Activated T-cell treated with anti-CD3 and anti-CD28 coated beads, Interleukin-2, amount 50 U/mL, for 1 hour (primary cell): ENCODE measurements at places on chromosomes 7 and 10.
A peak's percentile ranks its signal among the peaks of the same experiment; 100 is the strongest.

DNA sequence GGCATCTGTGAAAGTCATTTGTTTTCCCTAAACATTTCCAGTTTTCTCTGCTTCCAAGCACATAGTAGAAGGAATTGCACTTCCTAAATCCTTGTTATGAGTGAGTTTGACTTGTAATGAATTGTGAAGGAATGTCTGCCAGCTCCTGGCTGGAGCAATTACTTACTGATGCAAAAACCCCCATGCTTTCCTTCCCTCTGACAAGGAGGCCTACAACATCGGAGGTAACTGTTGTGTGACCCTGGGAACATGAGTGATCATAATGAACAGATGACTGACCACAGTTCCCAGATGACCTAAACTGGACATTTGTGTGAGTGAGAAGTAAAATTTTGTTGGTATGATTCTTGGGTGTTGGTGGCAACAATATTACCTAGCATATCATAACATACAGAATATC, 21.4 kb upstream of the CPVL start:
- DNase-seq, result no peak

DNA sequence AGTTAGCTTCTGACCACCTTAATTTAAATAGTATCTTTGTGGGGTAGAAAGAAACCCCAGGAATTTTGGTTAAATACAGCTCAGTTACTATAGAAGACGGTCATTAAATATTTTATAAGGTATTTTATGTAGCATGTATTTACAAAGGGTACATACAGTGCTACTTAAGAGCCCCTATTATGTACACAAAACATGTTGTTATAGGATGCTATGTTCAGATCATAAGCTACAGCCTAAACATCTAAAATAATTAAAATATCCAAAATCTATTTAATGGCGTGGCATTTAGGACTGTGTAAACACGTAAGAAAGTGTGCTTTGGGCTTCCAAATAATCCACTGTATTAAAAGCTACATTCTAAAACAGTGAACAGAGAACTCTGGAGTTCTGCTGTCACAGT, 39.4 kb upstream of the DLX5 start:
- no peak for DNase-seq

DNA sequence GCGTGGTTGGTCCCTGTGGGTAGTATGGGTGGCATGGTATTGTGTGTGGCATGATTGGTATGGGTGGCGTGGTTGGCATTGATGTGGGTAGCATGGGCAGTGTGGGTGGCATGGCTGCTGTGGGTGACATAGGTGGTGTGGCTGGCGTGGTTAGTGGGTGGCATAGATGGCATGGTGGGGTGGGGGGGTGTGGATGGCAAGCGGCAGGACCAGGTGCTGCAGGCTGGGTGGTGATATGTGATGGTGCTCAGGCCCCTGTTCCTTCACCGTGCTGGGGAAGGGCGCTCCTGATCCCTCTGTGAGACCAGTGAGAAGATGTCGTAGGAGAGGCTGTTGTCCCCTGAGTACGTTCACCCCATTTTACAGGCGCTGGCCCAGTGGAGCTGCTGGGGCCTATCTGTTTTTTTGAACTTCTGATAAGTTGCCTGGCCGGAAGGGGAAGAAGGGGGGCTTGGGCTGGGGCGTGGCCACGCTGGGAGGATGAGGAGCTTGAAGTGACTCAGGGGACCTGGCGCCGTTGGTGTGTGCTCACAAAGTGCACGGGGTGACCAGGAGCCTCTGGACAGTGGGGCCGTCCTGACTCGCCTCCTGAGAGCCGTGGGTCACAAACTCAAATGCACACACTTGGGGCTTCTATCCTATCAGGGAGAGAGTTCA, 17.5 kb downstream of the INPP5A start:
- DNase-seq, result peak; percentile 53

DNA sequence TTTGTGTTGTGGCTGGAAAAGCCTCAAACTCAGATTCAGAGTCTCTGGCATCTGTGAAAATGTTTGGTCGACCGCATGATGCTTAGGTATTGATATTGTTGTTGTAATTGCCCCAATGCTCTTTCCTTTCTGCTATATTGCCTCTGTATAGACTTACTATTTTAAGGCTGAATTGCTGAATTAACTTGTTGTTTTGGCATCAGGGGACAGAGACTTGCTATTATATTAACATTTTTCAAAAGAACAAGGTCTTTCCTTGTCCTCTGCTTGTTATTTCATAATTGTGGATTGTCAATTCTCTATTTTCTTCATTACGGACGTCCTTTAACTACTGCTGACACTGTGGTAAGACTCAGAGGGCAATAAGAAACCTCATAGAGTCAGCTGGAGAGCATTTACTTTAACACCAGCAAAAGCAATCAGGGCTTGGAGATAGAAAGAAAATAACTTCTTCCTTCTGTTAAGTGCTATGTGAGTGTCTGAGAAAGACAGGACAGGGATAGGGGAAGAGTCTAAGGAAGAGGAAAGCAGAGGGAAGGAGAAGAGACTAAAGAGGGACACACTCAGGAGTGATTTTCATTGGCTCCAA, 17.6 kb downstream of the CPED1 start:
- DNase-seq, result no peak

DNA sequence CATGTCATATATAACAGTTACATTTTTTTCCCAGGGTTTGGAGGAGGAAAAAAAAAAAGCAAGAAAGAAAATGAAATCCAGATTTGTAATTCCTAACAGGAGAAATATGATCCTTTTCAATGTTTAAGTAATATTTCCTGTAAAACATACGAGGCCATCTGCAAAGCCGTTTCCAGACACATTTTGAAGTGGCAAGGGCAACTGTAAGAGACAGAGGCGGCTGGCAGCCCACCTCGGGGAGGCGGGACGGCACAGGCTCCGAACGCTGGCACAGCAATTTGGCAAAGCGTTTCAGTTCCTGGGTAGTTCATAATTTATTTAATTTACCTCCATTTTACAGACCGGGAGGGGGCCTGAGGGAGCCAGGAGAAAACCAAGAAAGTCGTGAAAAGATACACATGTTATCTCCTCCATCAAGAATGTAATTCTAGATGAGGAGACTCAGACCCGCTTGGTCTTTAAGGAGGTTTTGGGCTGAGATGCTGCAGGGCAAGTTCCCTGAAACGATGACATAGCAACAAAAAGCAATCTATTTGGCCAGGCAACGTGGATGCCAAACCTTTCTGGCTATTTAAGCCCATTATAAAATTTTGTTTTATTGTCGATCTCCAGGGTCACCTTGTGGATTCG, 448.5 kb upstream of the MKI67 start:
- no peak for DNase-seq

GRCh38 chr10:50063100-50063499, 4.7 kb upstream of the WASHC2A start:
- no peak for DNase-seq
